NB4 (cell line): ENCODE measurements at places on chromosomes 7 and 10.

GRCh38 chr10:68435803-68436202 is 28.7 kb upstream of the RUFY2 start:
- DNase-seq, result no peak

GRCh38 chr7:15407910-15408309 is 153.9 kb downstream of the AGMO start:
- peak; percentile 59 for DNase-seq

- DNase-seq, result no peak
These were observed 11.7 kb downstream of the AASS start for GRCh38 chr7:122132341-122132740.

DNA sequence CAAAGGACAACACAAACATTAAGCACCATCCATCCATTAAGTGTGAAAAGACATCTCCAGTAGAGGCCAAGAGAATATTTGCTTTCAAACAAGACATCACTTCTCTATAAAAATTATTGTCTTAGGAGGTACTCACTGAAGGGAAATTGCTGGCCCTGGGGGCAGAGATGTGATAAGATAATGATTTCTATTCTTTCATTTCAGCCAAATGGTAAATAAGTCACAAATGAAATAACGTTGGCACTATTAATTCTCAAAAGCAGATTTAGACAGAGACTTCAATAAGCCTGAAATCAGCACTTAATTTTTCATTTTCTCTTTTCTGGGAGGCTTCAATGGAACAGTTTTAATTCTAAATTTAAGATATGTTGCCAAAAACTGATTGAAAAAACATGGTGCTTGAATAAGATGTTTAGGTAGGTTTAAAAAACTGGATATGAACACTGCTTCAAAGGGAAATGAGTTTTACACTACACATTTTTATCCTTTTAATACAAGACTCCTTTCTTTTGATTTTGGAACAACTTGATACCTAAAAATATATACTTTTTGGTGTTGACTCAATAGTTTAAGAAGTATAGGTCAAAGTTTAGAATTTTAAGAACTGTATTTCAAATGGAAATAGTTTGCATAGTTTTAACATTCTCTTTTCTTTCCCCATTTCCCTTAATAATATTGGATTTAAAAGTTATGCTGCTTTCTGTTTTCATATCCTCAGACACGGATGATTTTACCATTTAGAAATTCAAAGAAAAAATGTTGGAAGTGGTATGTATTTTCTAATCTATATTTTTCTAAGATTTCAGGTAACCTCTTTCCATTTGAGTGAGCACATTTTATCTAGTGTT is 204.0 kb downstream of the AHR start:
- no peak for DNase-seq

GRCh38 chr7:82166260-82167015 is 277.1 kb downstream of the CACNA2D1 start:
- DNase-seq, result no peak

DNA sequence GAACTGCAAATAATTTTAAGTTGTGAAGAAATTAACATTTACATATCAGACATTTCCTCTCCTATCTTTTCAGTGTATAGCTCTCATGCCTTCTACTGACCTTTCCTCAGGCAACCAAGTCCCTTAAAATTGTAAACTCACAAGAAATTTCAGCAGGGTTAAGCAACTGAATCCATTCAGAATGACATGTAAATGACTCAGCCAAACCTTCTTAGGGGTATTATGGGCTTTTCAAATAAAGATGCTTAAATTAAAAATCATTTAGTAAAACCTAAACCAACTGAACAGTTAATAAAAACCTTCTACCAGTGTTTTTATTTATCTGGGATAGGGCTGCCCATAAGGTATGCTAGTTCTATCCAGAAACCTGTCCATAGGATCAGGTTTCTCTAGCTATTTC is 20.7 kb downstream of the WAPL start:
- no peak for DNase-seq

DNA sequence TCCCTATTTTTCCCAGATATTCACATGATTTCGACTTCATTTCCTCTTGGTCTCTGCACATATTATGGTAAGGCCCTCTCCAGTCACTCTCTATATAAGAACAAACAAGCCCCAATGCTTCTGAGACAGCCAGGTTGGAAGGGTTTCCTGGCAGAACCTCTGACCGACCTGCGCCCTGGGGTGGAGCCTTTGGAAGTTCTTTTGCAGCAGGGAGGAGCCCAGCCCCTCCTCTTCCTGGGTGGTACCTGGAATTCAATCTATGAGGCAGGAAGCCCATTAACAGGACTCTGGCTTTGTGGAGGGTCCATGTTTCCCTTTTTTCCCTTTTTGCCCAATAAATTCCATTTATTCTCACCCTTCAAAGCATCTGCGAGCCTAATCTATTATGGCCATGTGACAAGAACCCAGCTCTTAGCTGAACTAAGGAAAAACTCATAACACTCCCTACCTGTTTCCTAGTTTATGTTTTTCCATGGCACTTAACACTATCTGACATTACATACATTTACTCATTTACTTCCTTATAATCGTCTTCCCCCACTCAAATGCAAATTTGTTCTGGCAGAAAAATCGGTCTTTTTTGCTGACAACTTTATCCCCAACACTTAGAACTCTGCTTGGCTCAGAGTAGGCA is 92.5 kb upstream of the FRMD4A start:
- DNase-seq, result no peak

DNA sequence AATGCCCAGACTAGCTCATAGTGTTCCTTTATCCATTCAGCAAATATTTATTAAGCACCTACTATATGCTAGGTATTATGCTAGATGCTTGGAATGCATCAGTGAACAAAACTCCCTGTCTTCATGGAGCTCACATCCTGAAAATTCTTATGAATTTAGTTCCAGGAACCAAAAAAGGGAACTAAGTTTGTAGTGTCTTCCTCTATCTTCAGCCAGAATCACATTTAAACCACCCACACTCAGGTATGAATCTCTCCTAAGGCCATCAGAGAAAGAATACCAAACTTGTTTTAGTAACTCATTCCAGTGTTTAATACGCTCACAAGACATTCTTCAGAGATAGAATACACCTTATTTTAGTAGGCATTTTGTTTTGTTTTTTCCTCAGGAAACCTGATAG is 10.1 kb upstream of the EGR2 start:
- no peak for DNase-seq

DNA sequence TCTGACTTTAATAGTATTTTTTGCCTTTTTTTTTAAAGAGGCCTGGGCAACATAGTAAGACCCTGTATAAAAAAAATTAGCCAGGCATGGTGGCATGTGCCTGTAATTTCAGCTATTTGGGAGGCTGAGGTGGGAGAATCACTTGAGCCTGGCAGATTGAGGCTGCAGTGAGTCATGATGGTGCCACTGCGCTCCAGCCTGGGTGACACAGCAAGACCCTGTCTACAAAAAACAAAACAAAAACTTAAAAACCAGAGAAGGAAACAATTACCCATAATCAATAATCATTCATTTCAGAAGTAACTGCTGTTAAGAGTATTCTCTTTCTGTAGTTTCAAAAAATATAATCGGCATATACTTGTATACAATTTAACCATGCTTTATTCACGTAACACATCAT is 28.0 kb downstream of the VPS26A start:
- no peak for DNase-seq

DNA sequence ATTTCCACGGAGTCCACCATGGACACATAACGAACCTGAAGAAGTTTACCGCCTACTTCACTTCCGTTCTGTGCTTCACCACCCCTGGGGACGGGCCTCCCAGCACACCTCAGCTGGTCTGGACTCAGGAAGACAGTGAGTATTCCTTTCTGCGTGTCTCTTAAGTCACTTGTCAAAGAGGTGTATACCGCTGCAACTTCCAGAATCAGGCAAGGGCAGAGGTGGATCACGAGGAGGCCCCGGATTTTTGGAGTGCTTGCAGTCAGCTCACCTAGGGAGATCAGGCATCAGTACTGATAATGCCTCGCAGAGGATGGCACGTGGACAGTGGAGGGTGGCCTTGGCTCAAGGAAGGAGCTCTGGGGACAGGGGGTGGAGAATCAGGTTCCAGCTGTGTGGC is 630.4 kb upstream of the FOXK1 start:
- DNase-seq, result no peak

- DNase-seq, result no peak
These were observed 21.9 kb upstream of the CRYGN start for GRCh38 chr7:151461942-151462230.

DNA sequence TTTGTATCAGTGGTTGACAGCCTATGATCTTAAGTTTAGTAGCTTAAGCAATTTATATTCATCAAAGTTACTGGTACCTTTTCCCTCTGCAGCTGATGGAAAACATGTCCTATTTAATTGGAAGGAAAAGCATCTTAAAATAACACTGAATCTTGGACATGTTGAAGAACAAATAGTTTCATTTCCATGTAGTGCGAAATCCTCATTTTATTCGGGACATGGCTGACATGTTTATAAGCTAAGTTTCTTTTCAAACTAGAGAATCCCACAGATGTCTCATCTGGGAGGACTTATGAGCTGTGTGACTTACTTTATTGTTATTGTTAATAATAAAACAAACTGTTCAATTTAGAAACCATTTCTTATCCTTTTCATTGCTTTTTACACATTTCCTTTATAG is 461.0 kb downstream of the SUGCT start:
- no peak for DNase-seq

- DNase-seq, result no peak
These were observed 65.6 kb downstream of the MKI67 start for GRCh38 chr10:128060341-128061250.

DNA sequence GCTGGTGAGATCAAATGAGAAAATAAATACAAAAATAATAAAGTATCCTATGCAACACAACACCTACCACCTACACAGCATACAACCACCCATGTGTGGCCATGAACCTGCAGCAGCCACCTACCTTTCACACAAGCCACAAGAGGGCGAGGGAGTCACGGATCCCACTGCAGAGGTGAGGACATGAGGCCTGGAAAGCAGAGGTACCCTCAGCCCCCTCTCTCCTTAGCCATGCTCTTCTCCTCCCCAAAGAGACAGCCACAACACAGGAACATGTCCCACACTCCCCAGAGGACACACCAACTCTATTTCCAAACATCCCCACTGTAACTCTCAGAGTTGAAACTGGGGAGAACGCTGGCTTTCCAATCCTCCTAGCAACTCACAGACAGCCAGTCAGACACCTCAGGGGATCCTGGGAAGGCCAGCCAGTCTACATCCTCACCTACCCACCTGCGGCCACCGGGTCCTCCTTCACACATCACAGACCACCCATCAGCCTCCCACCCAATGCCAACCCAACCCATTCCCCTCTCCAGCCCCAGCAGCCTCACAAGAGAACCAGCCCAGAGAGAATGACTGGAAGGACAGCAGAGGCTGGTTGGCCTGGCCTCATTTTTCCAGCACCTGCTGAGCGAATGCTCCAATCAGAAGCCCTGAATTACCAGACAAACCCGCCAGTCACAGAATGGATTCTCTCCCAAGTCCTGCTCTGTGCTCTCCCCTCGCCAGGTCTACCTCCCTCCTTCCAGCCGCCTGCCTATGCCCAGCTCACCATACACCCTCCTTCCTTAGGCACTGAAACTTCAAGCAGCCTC is 18.4 kb downstream of the DLG5 start:
- DNase-seq, result peak; percentile 38

GRCh38 chr7:90621125-90621746 is 25.1 kb downstream of the CDK14 start:
- peak; percentile 25 for DNase-seq
